ENCODE measurements at places on chromosomes 6 and 20.

DNA sequence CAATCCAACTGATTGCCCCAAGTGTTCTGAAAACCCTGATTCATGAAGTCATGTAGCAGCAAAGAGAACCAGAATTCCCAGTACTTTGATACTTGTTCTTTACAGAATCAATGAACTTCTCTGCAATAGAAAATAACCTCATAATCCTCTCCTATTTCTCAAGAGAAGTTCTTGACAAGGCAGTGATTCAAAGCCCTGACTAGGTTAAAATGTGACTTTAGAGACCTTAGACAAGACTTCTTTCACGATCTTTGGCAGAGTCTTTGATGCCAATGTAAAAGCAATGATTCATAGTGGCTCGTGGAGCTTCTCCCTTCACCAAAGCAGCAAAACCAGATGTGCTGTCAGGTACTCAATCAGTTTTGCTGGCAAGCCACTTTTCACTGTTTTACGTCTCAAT, 95.2 kb downstream of the CDK19 start:
- no peak for DNase-seq

GRCh38 chr20:40522405-40522804, 166.6 kb downstream of the MAFB start:
- DNase-seq = no peak

DNA sequence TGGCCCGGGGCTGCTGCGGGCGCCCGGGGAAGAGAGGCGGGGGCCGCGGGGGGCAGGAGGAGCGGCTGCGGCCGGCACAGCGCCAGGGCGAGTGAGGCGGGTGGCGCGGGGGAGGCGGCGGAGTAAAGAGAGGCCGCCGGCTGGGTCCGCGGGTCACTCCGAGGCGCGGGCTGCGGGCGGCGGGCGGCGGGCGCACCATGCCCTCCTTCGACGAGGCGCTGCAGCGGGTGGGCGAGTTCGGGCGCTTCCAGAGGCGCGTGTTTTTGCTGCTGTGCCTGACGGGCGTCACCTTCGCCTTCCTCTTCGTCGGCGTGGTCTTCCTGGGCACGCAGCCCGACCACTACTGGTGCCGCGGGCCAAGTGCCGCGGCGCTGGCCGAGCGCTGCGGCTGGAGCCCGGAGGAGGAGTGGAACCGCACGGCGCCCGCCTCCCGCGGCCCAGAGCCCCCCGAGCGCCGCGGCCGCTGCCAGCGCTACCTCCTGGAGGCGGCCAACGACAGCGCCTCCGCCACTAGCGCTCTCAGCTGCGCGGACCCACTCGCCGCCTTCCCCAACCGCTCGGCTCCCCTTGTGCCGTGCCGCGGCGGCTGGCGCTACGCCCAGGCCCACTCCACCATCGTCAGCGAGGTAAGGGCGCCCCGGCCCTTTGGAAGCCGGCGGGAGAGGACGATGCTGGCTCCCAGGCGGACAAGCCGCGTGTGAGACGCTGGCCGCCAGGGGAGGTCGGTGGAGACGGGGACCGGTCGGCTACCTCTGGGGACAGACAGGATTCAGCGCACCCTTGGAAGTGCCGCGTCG, at the start of gene SLC22A3:
Gene SLC22A3, plus strand, starts transcription at position 156 of the 797 bp plus-strand sequence. Its CDS starts 42 bp downstream, at position 198.
- no peak for DNase-seq

GRCh38 chr6:151506761-151507160, 12.9 kb downstream of the CCDC170 start:
- no peak for DNase-seq

GRCh38 chr6:40160826-40161225, 226.6 kb upstream of the MOCS1 start:
- DNase-seq = no peak

GRCh38 chr6:166959911-166960608, 3.7 kb upstream of the RNASET2 start:
- DNase-seq = no peak

- no peak for DNase-seq
These were observed 868 bp downstream of the SRSF3 start for GRCh38 chr6:36594816-36595643.

GRCh38 chr20:18665135-18665534, 77.3 kb downstream of the DTD1 start:
- no peak for DNase-seq

DNA sequence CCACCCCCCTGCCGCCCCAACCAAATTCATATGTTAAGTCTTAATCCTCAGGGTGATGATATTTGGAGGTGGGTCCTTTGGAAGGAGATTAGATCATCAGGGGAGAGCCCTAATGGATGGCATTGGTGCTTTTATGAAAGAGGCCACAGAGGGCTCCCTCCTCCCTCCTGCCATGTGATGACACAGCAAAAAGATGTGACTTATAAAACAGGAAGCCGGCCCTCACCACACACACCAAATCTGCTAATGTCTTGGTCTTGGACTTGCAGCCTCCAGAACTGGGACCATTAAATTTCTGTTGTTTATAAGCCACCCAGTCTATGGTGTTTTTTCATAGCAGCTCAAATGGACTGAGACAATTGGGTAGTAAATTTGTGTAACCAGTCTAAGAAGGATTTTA, 176.3 kb downstream of the ADGRG6 start:
- no peak for DNase-seq

GRCh38 chr6:71364889-71365542, 76.4 kb downstream of the OGFRL1 start:
- DNase-seq = no peak

DNA sequence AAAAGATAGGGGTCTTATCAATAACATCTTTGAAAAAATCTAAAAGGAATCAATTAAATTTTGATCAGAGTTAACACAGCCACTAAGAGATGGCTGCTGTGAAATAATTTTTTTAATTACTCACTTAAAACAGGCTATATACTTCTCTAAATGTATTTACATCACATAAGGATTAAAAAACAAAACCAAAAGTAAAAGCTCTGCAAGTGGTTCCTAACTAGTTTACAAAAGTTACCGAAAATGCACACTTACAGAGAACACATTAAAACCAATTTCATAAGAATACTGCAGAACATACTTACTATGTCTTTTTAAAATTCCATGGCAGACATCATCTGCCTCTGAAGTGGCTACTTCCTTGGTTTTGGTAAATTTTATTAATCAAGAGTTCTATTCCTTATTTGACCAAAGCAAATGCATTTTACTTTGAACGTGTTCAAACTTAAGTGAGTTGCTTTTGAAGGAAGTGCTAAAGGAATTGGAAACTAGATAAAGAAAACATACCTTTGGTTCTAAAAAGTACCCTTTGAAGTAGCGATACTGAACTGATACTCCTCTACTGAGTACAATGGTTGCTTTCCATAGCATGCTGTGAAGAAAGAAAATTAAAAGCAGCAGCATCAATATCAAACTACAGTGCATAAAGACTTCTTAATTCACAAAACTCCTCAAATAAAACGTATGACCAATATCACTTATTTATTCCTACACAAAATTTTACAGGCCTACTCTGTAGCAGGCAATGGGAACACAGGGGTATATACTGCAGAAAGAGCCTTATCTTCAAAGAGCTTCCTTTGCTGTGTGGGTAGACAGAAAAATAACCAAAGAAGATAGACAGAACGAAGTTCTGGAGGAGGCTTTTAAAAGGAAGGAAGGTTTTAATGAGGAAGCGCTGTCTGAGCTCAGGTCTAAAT, 157.1 kb upstream of the SHLD1 start:
- no peak for DNase-seq
